DMS53 (cell line): ENCODE measurements at places on chromosomes 1 and 21.

GRCh38 chr21:44900559-44901251 lies 20.0 kb downstream of the ITGB2 start:
- no peak for DNase-seq

GRCh38 chr21:20997636-20998455 lies at the start of gene NCAM2:
NCAM2 (plus strand) TSS chr21:20998409.
- DNase-seq: peak; percentile 50

GRCh38 chr1:35269201-35269988 lies 886 bp downstream of the ZMYM4 start:
- DNase-seq: no peak

- DNase-seq: peak; percentile 79
These were observed 150.1 kb upstream of the FGGY start for GRCh38 chr1:59146651-59147358.

GRCh38 chr1:92599184-92599583 lies 112.5 kb upstream of the GFI1 start:
- peak; percentile 52 for DNase-seq

- DNase-seq: no peak
These were observed 6.7 kb upstream of the RAB3GAP2 start for GRCh38 chr1:220278991-220279390.

GRCh38 chr21:33051925-33052324 lies 18.0 kb upstream of the OLIG1 start:
- DNase-seq: no peak

- DNase-seq: no peak
These were observed 9.9 kb downstream of the IKBKE start for GRCh38 chr1:206480211-206480610.

- DNase-seq: peak; percentile 36
These were observed 171.5 kb downstream of the AJAP1 start for GRCh38 chr1:4825800-4826450.

DNA sequence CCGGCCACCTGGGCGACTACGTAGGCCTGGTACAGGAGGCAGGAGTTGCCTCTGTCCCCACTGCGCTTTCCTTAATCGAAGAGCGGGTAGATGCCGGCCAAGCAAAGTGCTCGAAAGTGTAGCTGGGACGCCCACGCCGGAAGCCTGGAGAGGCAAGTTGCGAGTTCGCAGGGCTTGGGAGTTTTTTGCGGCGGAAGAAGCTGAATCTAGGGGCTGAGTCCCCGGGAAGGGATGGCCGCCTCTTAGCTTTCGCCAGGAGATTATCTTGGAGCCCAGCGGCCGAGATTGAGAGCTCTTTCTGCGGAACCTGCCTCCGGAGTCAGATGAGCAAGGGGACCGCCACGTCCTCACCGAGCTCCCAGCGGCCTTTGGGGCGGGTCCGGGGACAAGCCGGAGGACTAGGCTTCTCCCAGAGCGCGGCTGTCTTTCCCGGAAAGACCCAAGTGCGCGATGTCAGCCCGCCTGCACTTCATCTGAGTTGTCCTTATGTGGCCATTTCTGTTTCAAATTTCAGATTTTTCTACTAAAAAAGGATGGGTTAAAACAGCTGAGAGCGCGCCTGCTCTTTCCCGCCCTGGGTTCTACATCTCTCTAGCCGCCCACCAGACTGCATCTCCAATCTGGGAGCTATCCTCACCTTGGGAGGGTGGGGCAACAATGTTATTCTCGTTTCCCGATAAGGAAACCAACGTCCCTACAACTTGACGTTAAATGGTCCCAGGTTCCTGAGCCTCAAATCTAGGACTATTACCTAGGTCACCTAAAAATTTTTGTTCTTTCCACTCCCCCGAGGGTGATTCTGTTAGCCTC lies 12.4 kb upstream of the TBX15 start:
- peak; percentile 24 for DNase-seq

DNA sequence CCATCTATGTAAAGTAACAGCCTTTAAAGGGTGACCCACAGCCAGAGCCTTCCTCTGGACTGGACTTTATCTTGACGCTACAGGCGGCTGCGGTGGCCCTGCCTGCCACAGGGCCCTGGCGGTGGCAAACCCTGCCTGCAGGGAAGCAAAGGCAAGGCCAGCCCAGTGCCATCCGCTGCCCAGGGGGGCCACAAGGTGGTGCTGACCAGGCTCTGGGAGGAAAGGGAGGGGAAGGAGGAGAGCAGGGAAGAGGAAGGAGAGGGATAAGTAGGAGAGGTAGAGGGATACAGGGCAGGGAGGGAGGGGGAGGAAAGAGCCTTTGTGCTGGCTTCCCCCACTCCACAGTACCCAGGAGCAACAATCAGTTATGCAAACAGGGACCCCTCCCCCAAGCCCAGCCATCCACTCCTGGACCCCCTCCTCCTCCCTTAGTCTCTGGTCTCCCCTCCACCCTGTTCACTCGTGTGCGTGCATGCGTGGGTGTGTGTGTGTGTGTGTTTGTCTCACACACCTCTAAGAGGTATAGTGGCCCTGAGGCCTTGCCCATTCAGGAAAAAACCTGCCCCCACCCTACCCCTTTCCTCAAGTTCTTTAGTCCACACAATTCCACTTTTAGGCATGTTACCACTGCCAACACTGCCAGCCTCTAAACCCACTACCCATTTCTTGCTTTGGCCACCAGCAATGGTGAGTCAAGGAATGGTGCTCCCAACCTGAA lies 30.3 kb downstream of the SSBP3 start:
- DNase-seq: no peak

DNA sequence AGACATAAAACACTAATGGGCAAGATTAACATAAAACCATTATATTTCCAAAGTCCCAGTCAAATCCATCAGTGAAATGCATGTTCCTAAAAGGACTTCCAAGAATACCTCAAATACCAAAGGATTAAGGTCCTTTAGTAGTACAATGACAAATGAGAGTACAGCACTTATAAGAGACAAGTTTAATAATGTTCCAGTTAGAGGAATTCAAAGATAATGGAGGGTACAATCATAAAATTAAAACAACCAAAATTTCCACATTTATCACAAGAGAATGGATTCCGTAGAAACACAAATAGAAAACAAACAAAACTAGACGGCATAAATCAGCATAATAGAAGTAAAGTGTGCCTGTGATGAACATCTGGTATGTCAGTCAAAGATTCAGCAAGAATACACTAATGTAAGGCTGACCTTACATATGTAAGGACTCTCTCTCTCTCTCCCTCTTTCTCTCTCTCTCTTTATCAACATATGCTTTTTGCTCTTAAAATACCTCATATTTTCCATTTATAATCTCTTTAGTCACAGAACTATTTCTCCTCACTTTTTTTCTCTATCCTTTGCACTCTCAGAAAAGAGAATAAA lies 32.8 kb upstream of the C1orf53 start:
- no peak for DNase-seq

- no peak for DNase-seq
These were observed 39.5 kb downstream of the TBX19 start for GRCh38 chr1:168320149-168320548.
